ENCODE measurements at places on chromosomes 7 and 10.

- DNase-seq, result no peak
Observed at GRCh38 chr7:158312789-158313188, 274.8 kb downstream of the PTPRN2 start.

DNA sequence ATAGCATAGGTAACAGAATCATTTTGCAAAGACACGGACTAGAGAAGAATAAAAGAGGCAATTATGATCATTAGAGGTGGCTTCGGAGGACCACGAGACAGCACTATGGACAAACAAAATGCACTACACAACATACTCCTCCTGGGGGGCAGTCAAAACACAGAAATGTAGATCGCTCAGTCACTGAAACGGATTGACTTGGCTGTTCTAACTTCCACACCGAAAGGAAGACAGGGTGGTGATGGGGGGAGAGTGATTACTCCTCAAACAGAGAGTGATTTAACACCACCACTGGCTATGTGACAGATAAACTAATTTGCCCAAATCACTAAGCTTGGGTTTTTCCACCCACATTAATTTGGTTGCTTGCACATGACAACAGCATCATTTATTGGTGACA, 14.1 kb upstream of the PPA1 start:
- no peak for DNase-seq

DNA sequence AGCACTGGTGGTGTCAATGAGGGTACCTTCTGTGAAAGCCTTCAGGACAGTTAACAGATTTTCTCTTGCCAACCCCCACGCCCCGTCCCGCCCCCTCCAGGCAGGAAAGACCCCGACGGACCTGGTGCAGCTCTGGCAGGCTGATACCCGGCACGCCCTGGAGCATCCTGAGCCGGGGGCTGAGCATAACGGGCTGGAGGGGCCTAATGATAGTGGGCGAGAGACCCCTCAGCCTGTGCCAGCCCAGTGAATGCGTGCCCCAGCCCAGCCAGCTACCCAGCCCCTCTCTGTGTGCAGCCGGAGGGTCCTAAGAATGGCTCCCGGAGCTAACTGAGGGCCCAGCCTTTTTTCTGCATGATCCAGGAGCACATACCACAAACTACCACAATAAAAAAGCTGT, 713 bp upstream of the HOGA1 start:
- no peak for DNase-seq

DNA sequence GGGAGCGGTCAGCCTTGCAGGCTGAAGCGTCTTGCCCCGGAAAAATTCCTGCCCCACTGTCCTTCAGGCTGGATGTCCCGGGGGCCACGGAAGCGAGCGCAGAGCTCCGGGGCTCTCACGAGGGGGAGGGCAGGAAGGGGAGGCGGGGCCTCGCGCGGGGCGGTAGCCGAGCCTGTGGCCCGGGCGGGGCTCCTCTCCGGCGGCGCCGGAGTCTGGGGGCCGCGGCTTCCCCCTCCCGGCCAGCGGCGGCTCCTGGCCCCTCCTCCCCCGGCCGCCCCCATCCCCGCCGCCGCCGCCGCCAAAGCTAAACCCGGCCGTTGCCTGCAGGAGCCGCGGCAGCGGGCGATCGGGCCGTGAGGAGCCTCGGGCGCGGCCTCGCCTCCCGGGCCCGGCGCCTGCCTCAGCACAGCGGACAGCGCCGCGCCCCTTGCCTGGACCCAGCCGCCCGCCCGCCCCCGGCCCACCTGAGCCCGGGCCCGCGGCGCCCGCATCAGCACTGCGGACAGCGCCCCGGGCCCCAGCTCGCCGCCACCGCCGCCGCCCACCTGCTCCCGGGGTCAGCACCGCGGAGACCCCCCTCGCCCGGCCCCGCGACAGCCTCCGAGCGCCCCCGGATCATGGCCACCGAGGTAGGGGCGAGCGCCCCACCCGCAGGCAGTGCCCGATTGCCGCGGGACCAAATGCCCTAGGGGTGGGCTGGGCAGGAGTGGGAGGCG, at the start of gene GOLGA7B:
Gene GOLGA7B, plus strand, starts transcription at position 157 of the 716 bp plus-strand sequence. Its CDS starts 461 bp downstream, at position 618.
- DNase-seq, result no peak

GRCh38 chr7:107505362-107505761, 35.5 kb downstream of the GPR22 start:
- DNase-seq, result no peak

All from nucleus accumbens (tissue), 56 donors.